ENCODE measurements at places on chromosomes 5 and 9.

DNA sequence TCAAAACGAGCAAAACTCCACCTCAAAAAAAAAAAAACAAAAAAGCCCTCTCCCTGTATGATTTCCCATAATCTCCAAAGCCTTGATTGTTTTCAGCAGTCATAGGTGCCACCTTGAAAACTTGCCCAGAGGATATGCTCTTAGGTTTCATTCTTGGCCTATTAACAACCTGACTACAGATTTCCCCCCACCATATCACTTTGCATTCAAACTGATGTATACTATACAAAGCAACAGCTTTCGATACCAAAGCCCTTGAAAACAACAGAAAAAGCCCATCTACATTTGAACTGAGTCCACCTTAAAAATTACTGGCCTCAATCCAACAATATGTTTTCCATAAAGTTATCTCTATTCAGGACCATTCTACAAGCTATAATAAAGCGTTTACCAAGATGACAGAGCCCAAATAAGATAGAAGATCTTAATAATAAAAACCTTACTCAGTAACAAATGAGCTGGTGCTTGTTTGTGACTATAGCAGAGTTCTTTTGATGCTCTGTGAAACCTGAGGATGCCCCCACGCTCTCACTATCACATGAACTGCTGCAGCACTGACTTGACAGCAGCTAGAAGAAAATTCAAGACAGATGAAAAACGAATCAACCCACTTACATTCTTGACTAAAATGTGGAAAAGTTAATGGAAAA, 44.4 kb downstream of the FNBP1 start:
- no peak for DNase-seq

- DNase-seq = no peak
Observed at GRCh38 chr9:37921546-37922300, 17.8 kb upstream of the SLC25A51 start.

GRCh38 chr5:158451203-158451992, 592.5 kb upstream of the CLINT1 start:
- DNase-seq = no peak

GRCh38 chr5:33649549-33650482, 209.1 kb downstream of the TARS1 start:
- DNase-seq = no peak

DNA sequence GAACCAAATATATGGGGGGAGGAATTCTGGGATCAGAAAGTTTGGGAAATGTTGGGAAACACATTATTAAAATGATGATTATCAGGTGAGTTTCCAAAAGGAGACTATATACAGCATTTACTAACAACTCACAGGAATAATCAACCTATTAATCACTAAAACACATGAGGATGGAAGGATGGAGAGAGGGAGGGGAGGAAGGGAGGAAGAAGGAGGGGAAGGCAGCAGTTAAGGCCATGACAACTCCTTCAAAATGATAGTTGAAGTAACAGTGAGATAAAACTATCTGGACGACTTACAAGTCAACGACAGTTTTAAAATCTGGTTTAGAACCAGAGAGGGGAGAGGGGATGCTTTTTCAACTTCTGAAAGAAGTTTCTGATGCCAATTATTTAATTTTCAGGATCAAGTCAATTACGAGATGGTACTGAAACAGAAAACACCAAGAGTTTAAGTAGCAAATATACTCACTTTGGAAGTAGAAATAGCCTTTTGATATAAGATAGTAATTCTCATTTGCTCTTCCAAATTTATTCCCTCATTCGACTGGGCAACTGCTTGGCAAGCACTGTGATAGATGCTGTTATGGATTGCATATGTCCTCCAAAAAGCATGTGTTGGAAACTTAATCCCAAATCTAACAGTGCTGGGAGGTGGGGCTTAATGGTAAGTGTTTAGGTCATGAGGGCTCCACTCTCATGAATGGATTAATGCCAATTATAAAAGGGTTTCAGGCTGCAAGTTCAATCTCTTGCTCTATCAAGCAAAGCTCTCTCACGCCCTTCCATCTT, 30.4 kb downstream of the FBXW11 start:
- DNase-seq = no peak

GRCh38 chr5:39714036-39714698, 289.4 kb upstream of the DAB2 start:
- peak; percentile 2 for DNase-seq

- DNase-seq = no peak
Observed at GRCh38 chr5:172939611-172940267, 19.5 kb upstream of the RPL26L1 start.

Measured in activated CD4-positive, alpha-beta T cell treated with anti-CD3 and anti-CD28 coated beads for 24 hours (primary cell).